H1 (cell line): ENCODE measurements at places on chromosomes 3 and 15.

DNA sequence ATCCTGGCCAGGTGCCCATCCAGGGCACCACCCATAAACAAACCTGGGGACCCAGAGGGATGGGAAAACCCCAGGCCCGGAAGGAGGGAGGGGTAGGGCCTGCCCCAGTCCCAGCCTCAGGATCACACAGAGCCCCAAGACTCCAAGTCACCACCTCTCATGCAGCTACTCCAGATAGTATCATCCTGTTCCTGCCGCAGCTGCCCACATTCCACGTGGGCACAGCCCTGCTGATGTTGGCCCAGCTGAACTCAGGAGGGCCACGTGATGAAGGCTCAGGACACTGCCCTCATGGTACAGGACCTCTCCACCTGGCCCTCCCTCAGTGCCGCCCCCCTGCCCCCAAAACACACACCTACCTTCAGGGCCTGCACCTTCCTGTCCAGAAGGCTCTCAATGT lies 69.5 kb downstream of the CACNA2D2 start:
- DNase-seq = no peak

- DNase-seq = no peak
Measured at GRCh38 chr3:129435367-129435766, 4.4 kb downstream of the MBD4 start.

GRCh38 chr3:149792452-149793270 lies at the start of gene ANKUB1:
ANKUB1 (minus strand) TSS chr3:149792554; CDS start chr3:149792366, 188 bp downstream.
- no peak for DNase-seq

- DNase-seq = no peak
Measured at GRCh38 chr15:58522391-58522790, 90.6 kb downstream of the LIPC start.

GRCh38 chr3:134713671-134714070 lies 62.8 kb upstream of the KY start:
- no peak for DNase-seq

DNA sequence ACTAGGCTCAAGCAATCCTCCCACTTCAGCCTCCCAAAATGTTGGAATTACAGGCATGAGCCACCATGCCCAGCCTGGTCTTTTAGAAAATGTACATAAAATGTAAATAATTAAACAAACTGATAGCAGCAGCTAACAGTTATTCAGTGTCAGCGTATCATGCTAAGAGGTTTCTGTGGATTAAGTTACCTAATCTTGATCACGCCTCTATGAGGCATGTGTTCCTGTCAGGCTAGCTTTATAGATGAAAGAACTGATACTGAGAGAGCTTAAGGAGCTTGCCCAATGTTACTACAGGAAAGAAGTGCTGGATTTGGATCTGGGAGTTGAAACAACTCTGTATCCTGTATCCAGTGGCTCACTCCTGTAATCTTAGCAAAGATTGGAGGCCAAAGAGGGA lies 11.2 kb upstream of the MST1R start:
- DNase-seq = no peak

GRCh38 chr3:36297195-36297594 lies 83.1 kb upstream of the STAC start:
- DNase-seq = no peak

- no peak for DNase-seq
Measured at GRCh38 chr3:108835101-108835500, 12.5 kb downstream of the TRAT1 start.

DNA sequence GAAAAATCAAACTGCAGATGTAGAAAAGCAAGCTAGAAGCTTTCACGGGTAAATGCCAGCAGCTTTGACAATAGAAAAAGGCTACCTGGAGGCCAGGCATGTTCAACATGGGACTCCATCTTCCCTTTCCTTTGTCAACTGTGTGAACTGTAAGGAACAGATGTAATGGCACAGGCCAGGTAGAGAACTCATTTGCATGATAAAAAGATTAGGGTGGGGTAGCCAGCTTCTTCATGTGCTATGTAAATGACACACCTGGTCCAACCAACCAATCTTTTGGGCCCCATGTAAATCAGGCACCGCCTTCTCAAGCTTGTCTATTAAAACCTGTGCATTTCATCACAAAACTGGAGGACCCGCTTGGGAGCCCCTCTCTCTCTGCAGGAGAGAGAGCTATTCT lies 686.5 kb upstream of the GOLIM4 start:
- no peak for DNase-seq

GRCh38 chr3:81676706-81677456 lies 84.6 kb downstream of the GBE1 start:
- DNase-seq = no peak
